Stimulated activated CD4-positive, alpha-beta T cell treated with anti-CD3 and anti-CD28 coated beads, Interleukin-4, amount 100 ng/mL, for 48 hours (primary cell): ENCODE measurements at places on chromosomes 7 and 10.
A peak's percentile ranks its signal among the peaks of the same experiment; 100 is the strongest.

DNA sequence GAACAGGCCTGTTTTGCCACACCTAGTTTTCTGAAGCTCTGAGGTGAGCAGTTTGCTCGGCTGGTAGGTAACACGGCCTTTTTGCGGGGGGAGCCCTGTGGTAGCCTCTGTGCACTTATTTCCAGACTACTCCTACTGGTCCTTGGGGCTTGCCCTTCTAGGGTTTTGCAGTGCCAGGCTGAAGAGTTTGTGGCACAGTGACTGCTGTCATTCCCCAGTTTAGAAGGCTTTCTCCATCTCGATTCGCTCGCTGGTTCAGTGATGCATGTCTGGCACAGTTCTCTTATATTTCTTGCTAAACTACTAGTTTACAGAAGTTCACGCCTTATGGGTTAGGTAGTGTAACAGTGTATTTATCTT, 711 bp downstream of the KIF20B start:
- peak; percentile 2 for DNase-seq

DNA sequence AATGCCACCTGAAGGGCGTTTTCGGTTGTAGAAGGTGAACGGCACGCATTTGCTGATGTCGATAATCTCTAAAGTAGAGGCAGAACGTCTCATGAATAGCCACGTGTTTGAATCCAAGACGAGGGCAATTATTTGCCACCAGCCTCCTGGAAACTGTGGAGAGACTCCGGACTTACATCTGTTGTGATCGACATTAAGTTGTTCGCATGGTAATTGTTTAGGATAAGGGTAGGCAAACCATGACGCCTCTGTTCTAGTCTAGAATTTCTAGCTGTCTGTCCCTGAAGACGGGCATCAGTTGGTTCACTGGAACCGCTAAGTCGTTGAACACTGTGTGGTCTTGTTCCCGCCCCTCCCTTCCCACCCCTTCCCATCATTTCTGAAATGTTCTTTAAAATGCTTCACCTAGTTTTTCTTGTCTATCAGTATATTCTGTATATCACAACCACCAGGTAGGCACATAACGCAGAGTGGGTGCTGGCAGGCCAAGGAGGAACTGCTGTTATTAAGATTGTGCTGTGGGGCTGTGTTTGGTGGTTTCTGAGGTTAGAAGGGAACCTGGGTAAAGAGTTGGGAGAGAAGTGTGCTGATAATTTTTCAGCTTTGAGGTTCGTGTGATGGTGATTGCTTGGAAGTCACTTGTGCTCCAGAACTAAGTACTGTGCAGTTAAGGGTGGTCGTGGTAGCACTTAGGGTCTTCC, 1.2 kb downstream of the UBE3C start:
- DNase-seq = no peak

DNA sequence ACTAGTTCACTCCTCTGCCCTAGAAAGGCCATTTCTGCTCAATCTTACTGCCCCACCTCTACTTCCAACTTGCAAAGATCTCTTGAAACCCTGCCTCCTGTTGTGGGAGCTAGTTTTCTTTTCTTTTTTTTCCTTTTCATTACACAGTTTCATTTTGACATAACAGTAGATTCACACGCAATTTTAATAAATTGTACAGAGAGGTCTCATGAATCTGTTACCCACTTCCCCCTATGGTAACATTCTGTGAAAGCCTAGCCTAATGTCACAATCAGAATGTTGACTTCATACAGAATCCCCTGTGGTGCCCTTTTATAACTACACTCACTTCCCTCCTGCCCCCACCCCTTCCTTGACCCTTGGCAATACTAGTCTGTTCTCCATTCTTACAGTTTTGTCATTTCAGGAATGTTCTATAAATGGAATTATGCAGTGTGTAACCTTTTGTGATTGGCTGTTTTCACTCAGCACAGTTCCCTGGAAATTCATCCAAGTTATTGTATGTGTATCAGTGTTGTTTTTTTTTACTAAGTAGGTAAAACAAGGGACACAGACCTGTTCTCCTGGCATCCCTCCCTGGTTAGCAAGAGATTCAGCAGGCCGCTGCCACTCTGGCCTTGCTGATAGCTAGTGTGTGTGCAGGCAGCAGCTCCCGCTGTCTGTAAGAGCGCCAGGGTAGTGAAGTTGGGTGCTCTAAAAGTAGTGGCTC, 21.5 kb downstream of the CHST3 start:
- no peak for DNase-seq

DNA sequence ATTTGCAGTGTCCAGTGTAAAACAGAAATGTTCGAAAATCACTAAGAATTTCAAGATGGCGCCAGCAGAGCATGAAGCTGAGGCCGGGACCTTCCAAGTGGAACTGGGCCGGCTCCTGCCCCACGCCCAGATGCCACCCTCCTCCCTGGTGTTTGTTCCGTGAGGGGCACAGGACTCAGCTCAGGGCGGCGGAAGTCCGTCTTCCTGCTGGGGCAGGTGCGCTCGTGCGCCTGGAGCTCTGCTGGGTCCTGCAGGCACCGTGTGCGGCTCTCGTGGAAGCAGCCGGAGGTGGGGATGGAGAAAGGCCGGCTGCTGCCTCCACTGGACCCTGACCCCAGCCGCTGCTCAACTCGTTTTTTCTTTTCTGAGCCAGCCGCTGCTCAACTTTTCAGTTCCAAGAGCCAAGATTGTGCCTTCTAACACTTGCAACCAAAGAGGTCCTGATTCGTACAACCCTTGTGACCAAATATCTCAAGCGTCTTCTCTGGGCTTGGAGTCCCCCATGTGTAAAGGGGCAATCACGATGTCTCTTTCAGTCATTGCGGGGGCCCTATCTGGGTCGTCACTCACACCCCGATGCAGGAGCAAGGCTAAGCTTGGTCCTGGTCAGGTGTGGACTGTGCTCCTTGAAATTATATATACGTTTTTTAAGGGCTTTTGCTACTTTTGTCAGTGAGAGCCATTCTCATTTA, 334.4 kb downstream of the ADARB2 start:
- DNase-seq = no peak

GRCh38 chr10:79186486-79187120, 117.8 kb downstream of the ZMIZ1 start:
- no peak for DNase-seq

DNA sequence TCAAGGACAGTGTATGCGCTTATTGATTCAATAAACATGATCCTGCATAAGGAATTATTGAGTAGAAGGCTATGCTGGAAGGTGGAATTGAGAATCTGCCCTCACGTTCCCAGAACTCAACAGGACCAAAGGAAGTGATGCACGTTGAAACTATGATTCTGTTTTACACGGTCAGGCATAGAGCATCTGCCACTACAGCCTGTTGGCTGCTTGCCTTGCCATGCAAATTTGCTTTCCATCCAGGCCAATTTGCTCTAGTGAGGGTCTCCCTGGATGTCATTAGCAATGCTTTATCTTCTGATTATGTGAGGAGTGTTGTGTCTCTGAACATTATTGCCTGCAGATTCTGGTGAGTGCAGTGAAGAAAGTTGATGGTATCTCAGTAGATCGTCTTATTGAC, 132.9 kb downstream of the ADRA2A start:
- no peak for DNase-seq

GRCh38 chr7:95772771-95773581, 622 bp downstream of the DYNC1I1 start:
- no peak for DNase-seq

- DNase-seq = no peak
Observed at GRCh38 chr7:140722254-140722653, 25.7 kb downstream of the NDUFB2 start.

DNA sequence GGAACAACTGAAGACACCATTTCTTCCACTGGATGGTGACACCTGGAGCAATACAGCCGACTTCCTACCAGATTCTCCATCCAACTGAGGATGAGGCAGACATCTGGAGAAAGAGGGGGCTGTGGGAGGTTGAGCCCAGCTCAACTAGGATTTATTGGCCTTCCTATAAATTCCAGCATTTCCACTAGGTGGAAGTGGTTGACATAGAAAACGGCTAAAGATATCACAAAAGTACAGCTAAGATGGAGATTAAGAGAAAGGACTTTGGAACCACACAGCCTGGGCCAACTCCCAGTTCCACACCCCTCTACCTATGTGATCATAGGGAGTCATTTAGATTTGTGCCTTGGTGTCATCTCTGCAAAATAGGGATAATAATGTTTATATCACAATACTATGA, 61.3 kb upstream of the CAV2 start:
- no peak for DNase-seq

DNA sequence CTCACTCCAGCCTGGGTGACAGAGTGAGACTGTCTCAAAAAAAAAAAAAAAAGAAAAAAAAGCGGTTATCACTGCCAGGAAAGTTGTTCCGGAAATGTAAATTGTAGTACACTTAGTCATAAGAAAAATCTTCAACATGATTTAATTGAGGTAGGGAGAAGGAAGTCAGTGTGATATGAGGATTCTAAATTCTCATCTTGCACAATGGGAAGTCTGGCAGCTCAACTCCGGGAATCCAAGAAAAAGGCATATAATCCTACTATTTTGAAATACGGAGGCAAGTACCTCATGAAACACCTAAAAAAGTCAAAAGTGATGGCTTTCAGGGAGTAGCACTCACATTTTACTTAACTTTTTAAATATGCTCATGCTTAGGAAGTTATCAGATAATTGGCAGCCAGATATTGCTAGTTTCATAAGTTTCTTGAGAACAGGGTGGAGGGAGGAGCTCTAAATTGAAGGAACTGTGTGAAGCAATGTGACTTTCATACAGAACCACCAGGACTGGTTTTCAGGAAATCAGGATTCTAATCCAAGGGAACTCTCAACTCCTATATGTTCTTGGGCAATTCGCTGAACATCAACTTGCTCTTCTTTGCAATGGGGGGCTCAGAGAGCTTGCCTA, 2.7 kb upstream of the C7orf25 start:
- DNase-seq = no peak

DNA sequence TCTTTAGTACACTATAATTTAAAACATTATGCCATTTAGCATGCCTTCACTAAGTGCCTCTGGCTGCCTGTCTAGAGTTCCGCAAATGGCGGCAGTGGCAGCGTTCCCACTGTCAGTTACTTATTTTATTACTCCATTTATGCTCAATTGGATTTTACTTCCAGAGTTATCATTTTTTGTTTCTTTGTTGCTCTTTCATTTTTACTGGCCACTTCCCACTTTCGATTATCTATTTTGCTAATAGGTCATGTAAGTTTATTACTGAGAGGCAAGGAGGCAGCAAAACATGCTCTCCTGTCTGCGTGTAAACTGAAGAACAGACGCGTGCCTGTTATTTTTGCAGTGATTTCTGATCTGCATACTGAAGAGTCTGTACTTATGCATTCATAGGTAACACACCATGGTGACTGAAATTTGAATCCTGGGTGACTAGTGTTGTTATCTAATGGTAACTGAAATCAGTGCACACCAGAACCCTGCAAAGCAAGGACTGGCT, 23.1 kb downstream of the KDM7A start:
- no peak for DNase-seq

DNA sequence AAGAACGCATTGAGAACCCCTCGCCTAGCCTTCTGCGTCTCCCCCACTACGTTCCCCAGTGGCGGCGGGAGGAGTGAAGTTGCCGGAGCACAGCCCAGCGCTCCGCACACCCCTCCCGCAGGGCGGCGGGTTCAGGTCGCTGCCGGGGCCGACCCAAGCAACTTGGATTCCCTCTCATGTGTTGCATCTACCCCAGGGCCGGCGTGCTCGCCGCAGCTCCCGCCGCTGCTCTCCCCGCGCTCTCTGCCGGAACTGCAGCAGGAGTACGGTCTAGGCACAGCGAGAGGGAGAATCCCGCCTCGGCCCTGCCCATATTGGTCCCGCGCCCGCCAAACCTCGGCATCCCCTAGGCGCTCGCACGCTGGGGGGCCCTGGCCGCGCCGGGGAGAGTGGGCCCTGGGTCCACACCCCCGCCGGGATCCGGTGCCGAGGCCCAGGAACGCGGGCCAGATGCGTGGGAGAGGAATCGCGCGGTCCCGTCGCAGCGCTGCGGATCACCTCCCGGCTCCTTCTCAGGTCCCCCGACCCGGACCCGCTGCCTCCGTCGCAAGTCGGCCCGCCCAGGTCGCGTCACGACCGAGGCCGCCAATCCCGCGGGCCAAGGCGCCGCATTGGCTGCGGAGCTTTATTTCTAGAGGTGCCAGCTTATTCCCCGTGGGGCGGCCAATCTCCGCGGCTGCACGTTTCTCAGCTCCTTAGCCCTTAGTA, 648 bp upstream of the TMEM243 start:
- peak; percentile 75 for DNase-seq

DNA sequence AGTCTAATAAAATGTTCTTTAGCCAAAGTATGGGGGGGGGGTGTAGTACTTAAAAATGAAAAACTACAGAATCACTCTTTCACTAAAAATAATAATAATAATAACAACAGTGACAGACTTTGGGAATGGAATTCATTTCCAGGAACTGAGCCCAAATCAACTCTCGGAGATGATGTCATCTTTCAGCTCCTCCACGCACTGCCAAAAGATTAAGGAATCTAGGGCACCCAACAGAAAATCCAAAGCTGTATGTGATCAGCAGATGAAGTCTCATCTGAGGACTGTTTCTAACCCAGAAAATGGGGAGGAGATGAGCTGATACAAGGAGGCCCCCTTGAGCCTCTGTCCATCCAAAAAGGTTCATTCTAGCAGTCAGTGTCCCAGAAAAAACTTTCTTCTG, 54.5 kb downstream of the GRB10 start:
- DNase-seq = no peak

DNA sequence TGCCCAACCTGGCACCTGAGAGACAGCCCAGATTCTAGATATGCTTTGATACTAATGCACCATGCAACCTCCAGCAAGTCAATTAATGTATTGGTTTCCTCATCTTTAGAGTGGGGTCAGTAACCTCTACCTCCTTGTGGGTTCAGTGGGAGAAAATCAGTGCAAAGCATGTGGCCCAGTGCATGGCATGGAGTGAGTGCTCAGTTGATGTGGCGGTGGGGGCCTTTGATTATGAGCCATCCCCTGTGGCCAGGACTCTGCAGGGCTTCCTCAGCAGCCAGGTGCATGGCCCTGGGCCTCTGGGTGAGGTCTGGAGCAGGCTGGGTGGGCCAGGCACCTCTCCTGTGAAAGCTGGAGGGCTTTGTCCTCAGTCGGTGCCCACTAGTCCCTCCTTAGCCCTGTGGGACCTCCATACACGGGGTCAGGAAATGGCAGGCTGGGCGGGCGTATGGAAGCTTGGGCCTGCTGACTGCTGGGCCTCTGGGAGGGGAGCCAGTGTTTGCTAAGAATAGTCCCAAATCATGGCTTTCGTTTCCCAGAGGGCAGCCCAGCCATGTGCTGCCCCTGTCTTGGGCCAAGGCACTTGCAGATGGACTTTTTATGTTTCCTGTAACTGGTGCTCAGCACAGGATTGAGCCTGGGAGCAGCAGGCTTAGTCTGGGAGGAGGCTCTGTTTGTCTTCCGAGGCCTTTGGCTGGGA, 3.4 kb downstream of the PALD1 start:
- DNase-seq = no peak

DNA sequence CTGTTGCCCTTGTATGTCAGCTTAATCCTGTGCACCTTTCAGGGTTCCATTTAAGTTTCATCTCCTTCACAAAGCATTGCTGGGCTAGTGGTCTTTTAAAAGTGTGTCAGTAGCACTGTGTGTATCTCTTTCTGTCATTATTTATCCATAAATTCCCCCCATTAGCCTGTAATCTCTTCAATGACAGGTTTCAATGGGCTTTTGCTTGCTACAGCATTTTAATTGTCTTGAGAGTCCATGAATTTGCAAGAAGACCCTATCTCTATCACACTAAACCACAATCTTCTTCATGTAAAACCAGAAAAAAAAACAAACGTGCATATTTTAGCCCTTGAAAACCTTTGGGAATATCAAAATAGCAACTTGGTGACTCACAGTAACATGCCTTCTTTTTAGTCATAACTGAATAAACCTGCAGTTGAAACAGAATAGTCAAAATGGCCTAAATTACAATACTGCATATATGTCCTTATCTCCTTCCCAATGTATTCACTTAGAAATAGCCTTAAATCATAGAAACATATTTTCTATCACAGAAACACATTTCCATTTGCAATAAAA, 118.6 kb downstream of the PON1 start:
- no peak for DNase-seq
